ENCODE measurements at places on chromosomes 2 and 18. TPM values are rescaled to one million over a fixed set of nuclear protein-coding genes. Genes with fewer than 3 reads are reported as not detected.

MYO3B gene
- total RNA-seq, result 1.1 TPM

SRD5A2 gene
- total RNA-seq, result not detected

COBLL1 gene
- total RNA-seq, result 16.5 TPM

MC5R gene
- total RNA-seq, result not detected

LONRF2 gene
- not detected for total RNA-seq

Data from hair follicular keratinocyte (primary cell).